ENCODE measurements at places on chromosomes 1 and 21.

GRCh38 chr21:41616031-41616591, 108.2 kb upstream of the TMPRSS2 start:
- DNase-seq = no peak

GRCh38 chr1:154629061-154629674, 21.2 kb upstream of the ADAR start:
- no peak for DNase-seq

DNA sequence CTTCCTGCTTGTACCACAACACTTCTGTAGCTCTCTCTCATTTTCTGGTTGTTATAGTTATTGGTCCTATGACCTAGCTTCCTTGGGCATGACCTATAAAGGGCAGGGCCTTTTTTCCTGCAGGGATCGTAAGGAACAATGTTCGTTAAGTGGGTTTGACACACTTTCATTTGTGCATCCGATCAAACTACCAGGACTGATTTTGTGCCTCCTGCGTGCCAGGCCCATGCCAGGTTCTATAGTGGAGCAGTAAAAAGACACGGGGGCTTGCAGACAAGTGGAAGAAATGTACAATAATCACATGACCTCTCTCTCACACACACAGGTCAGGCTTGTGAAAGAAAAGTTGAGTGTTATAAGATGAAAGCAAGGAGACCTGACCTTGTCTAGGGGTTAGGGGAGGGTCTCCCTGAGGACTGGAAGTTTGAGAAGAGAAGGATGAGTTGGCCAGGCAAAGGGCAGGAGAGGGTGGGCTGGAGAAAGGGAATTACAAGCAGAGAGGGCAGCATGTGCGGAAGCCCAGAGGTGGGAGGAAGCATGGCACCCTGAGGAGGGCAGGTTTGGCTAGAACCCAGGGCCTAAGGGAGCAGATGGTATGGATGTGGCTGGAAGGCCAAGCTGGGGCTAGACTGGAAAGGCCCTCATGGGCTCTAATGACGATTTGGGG, 145.4 kb downstream of the GRIK3 start:
- no peak for DNase-seq

DNA sequence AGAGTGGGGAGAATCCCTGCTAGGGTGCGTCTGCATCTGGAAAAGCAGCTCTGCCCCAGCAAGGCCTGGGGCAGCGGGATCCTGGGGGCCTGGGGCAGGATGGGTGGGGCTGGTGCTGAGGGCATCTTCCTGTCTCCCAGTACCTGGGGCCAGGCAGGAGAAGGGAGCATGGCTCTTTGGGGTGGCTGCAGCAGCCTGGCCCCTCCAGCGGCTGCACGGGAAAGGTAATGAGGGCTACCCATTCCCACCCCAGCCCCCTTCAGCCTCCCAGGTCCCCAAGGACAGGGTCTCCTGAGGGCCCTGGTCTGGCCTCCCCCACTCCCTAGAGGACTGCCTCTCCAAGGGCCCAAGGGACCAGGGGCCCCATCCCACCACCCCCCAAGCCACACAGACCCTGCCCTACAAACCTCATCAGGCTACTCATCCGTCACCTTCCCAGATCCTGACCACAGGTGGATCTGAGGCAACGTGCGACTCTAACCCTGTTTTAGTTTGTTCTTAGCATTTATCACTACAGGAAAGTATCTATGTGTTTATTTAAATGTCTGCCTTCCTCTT, 910 bp upstream of the ANKRD65 start:
- no peak for DNase-seq

DNA sequence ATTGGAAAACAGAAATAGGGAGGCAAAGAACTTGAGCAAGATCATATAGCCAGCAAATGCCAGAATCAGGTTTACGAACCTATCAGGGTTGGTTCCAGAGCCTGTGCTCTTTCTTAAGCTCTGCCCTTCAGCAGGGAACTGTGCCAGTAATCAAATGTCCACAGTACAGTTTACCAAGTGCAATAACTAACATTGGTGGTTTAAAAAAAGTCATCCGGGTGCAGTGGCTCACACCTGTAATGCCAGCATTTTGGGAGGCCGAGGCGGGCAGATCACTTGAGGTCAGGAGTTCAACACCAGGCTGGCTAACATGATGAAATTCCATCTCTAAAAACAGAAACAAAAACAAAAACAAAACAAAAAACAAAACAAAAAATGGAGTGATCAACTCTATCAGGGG, 182.7 kb downstream of the LMX1A start:
- no peak for DNase-seq

- no peak for DNase-seq
Measured at GRCh38 chr1:178574345-178574744, 61.4 kb downstream of the TEX35 start.

GRCh38 chr1:192512426-192513162, 63.0 kb upstream of the RGS1 start:
- no peak for DNase-seq

- DNase-seq = no peak
Measured at GRCh38 chr1:98896711-98897445, 107.8 kb downstream of the PLPPR5 start.

GRCh38 chr21:45136927-45137611, 62.7 kb downstream of the ADARB1 start:
- peak; percentile 40 for DNase-seq

- DNase-seq = no peak
Measured at GRCh38 chr1:219385787-219386427, 212.2 kb downstream of the LYPLAL1 start.

GRCh38 chr1:208717525-208717924, 473.3 kb upstream of the PLXNA2 start:
- no peak for DNase-seq

GRCh38 chr21:35635261-35635660, 425.1 kb downstream of the SETD4 start:
- no peak for DNase-seq

DNA sequence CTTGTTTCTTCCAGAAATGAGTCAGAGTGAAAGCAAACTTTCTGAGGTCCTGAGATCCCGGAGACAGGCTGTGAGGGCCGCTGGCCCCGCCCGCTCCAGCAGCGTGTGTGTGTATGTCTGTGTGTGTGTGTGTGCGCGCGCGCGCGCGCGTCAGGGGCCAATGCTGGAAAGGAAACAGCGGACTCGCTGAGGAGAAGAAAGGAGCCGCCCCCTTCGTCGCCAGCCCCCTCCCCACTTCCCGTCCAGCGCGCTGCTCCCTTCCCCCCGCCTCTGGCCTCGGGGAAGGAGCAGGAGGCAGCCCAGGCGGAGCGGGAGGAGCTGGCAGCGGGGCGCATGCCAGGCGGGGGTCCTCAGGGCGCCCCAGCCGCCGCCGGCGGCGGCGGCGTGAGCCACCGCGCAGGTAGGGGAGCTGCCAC, at the start of gene DISC1:
TSS of gene DISC1 (plus strand) at position 256 of the 416 bp plus-strand sequence. CDS start at position 334, 78 bp downstream.
- DNase-seq = peak; percentile 45

GRCh38 chr1:236052232-236052993, 12.5 kb downstream of the NID1 start:
- no peak for DNase-seq

GRCh38 chr1:100736324-100736723, 16.8 kb downstream of the VCAM1 start:
- DNase-seq = no peak

DNA sequence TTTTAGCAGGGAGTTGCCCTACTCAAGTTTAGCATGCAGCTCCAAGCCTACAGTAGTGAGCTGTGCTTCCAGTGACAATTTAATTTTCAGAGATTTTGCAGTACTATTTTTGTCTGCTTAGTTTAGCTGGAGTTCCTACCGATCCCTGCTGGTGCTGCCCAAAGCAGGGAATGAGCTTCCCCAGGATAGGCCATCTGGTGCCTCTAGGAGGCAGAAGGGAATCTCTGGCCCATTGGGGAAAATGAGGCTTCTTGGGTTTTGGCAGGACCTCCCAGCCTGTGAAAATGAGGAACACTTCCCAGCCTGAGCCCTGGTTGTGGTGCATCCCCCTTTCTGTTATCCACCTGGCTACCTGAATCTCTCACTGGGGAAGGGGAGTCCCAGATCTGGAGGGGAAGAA, 149.2 kb downstream of the RASAL2 start:
- no peak for DNase-seq

DNA sequence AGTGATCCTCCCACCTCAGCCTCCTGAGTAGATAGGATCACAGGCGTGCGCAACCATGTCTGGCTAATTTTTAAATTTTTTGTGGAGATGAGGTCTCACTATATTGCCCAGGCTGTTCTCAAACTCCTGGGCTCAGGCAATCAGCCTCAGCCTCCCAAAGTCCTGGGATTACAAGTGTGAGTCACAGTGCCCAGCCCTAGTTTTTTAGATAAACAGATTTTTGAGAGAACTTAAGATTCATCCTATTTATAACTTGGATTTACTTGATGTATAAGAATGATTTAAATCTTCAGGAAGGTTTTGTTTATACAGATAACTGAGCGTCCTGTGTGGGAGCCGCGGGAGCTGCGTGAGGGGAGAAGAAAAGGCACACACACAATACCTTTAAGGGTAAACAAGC, 26.2 kb downstream of the HEYL start:
- no peak for DNase-seq

GRCh38 chr21:36038701-36039497, 21.4 kb downstream of the SETD4 start:
- DNase-seq = no peak

DNA sequence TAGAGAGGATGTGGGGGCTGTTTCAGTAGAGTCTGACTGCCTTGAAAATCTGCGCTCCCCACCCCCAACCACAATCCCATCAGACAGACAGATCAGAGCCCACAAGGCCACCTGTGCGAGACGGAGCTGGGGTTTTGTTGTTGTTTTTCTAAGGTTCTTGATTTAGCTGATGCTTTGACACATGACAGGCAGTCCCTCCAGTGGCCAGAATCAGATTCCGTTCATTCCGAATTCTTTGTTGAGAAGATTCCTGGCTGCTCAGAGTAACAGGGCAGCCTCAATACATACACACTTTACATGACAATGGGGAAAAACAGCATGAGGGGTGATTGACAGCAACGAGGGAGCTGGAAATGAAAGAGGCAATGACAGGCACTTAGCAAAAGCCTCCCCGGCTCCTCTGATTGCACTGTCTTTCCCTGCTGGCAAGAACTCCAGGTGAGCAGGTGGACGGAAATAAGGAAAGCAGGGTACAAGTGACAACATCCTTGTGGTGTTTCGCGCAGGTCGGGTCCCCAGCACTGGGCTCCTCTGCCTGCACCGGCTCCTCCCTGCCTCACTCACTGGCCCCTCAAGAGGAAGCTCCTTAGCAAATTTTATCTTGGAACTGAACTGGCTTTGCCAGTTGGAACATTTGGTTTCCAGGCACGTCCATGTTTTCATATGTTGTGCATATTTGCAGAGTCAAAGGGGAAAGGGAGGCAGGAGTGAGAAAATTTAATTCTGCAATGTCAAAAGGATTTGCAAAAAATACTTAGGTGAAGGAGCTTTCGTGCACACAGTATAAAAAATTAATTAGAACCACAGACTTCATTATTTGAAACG, 148.7 kb downstream of the PGBD5 start:
- DNase-seq = no peak

- DNase-seq = no peak
Measured at GRCh38 chr1:17632541-17633184, 93.2 kb downstream of the ARHGEF10L start.

DNA sequence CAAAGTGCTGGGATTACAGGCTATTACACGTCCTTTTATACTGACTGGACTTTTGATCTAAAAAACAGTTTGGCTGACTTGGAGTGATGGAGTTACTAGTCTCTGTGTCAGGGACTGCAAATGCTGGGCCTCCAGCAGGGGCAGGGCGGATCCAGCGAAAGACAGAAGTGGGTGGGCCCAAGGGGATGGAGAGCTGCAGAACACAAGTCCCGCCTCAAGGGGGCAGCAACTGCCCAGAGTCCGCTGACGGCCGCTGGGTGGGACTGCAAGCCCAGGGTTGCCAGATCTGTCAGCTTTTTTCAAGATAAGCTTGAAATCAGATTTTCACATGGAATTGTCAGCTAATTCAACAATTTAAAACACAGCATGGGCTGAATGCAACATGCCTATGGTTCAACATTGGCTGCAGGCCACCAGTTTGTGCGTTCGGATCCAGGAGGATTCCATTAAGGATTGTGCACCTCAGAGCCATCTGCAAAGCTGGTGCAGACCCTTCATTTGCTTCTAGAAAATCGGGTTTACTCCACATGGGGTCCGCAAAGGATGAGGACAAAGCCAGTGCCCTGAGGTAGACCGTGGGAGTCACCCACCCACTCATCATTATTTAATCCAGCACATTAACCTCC, 10.7 kb downstream of the STMN1 start:
- peak; percentile 83 for DNase-seq

- DNase-seq = no peak
Measured at GRCh38 chr1:157137046-157137407, 1.2 kb downstream of the ETV3 start.

DNA sequence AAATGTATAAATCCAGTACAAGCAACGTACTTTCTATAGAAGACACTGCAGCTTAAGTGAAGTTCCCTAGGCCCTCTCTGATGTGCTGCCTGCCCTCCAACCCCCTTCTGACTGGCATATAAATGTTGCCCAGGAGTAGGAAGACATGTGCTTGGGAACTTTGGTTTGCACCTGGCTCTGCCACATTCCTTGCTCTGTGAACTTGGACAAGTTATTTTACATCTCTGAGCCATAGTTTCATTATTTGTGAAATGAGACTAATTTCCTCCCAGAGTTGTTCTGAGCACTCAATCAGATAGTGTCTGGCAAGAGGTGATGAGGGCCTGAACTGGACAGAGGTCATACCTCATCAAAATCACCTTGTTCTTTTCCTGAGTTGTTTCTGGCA, 3.5 kb upstream of the PHC2 start:
- no peak for DNase-seq

GRCh38 chr1:32874860-32875752, 4.4 kb upstream of the FNDC5 start:
- no peak for DNase-seq

- no peak for DNase-seq
Measured at GRCh38 chr1:31781138-31781755, 17.1 kb upstream of the ADGRB2 start.

DNA sequence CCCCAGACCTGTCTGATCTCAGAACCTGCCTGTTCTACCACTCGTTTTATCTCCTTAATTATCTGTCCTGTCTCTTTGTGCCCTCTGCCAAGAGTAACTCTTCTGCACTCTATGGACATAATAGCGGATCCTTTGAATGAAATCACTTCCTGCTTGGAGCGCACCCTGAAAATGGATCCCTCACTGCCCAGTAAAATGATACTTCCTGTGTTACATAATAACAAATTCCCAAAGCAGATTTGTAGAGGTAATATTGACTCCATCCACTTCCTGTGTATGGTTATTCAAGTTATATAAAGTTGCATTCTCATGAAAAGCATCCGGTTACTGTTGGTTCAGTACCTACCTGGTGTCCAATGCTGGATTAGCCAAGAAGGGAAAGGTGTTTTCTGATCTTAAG, 246.0 kb downstream of the TRABD2B start:
- no peak for DNase-seq

DNA sequence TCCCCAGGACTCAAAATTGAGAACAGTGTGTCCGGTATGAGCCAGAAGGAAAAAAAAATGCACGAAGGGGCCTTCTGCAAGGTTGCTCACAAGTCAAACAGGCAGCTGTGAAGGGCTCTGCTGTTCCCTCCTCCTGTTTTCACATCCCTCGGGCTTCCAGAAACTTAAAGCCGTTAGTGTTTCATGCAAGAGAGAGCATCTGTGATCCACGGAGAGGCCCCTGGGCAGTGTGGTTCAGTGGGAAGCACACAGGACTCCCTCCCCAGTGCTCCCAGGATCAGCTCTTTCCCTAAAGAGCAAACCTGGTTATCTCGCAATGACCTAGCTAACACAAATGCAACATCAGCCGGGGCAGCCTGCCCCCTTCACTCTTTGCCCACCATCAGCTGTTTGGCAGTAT, 2.9 kb upstream of the MATN1 start:
- no peak for DNase-seq

GRCh38 chr21:36260030-36260787, 59.8 kb upstream of the MORC3 start:
- DNase-seq = no peak

GRCh38 chr21:41894511-41894910, 15.4 kb upstream of the PRDM15 start:
- DNase-seq = no peak

Measured in stimulated activated CD4-positive, alpha-beta T cell treated with anti-CD3 and anti-CD28 coated beads, Interleukin-15, amount 100 ng/mL, for 1 hour (primary cell).